ENCODE measurements at places on chromosomes 7 and 10.

DNA sequence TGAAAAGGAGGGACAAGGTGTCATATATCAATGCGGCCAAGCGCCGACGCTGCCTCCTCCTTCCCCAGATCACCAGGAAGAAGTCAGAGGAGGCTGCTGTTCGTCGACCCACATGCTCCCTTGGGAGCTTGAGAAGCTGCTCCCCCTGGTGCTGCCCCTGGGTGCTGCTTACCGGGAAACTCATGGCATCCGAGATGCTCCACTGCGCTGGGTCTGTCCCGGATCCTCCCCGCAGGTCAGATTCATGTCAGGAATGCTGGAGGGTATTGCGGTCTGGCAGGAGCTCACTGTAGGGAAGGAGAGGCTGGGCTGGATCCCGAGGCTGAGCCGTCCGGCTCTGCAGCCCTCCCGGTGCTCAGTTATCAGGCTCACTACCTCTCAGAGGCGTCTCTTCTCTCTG lies 123.7 kb upstream of the FAM20C start:
- DNase-seq = no peak

- DNase-seq = peak; percentile 55
Observed at GRCh38 chr7:117435475-117436043, 8.3 kb upstream of the ASZ1 start.

DNA sequence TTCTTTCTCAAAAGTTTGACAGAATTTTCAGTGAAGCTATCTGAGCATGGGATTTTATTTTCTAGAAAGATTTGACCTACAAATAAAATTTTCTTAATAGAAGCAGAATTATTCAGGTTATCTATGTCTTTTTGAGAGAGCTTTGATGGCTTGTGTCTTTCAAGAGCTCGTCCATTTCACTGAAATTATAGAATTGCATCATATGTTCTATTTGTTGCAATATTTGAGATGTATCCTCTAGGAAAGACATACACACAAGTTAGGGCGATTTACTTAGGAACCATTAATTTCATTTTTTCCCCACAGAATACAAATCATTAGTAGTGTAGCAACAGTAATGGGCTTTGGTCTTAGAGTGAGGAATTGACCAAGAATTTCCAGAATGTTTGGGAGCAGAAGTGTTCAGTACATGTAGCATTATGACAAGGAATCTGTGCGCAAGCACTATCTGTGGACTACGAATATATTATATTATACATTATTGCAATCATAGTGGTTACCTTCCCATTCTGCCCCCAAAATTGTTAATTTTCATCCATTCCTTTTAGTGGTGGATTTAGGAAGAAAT lies 12.8 kb upstream of the COL17A1 start:
- DNase-seq = no peak

DNA sequence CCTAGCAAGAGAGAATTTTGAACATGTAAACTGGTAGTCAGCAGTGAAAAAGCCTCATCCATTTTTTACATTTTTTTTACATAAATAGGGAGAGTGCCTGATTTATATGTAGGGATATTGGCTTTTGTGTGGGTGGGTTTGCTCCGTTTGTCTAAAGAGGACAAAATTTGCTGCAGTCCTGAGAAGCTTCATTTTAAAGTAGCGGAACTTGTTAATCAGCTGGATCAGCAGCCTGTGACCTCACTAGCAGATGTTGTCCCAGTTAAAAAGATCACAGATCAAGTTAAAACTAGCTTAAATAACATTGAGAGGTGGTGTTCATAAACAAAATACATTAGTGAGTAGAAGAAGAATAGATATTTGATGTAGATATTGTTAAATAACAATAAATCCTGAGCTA lies 2.6 kb downstream of the ATRNL1 start:
- DNase-seq = no peak

DNA sequence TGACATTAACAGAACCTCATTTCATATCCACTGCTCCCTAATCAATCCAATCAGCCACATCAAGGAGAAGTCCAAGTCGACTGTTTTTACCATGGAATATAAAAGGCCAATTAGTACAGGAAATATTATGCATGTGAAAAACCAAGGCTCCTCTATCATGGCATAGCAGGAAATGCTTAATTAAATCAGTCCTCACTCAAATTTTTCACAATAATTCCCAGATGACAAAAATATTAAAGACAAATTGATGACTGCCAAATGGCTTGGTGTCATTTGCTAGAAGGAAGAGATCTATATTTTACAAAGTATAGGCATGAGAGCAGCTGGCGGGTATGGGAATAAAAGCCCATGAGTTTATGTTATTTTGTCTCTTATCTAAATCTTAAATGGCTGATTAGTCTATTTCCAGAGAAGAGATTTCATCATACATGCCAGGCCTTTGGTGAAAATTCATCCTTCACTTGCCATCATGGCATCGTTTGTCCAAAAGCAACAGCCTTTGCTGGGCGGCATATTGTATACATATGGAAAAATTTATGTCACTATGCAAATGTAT lies 219.6 kb downstream of the DGKB start:
- no peak for DNase-seq

DNA sequence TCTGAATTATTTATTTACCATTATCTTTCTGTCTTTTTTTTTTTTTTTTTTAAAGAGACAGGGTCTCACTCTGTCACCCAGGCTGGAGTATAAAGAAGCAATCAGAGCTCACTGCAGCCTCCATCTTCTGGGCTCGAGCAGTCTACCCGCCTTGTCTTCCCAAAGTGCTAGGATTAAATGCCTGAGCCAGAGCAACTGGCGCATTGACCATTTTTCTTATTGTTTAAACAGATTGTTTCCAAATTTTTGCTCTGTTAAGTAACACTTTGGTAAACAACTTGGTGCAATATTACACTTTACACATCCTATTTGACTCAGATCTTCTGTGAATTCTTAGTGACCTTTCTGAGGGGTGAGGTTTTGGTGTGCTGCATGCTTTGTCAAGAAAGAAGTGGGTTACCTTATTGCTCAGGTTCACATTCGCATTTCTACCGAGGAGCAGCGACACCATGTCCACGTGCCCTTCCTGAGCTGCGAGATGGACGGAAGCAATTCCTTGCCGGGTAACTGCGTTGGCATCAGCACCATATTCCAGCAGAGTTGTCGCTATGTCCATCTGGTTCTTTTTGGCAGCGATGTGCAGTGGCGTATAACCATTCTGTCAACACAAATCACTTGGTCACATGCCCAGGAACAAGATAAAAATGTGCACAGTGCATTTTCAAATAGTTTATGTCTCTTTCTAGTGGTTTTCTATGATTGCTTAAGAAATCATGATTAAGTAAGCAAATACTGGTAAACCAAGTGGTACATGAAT lies 203.2 kb downstream of the ANK3 start:
- no peak for DNase-seq

- DNase-seq = no peak
Observed at GRCh38 chr7:29780346-29780745, 26.0 kb upstream of the WIPF3 start.

GRCh38 chr10:86599041-86599440 lies 55.3 kb upstream of the OPN4 start:
- DNase-seq = no peak

- DNase-seq = no peak
Observed at GRCh38 chr7:25839084-25839769, 312.8 kb upstream of the NFE2L3 start.

Data from activated CD4-positive, alpha-beta T cell treated with anti-CD3 and anti-CD28 coated beads, Interleukin-2, Interleukin-4, amounts not matched to agents 100 ng/mL and 50 ng/mL, durations not matched to agents 16 hours and 8 hours (primary cell).